ENCODE measurements at places on chromosomes 6 and 20.

DNA sequence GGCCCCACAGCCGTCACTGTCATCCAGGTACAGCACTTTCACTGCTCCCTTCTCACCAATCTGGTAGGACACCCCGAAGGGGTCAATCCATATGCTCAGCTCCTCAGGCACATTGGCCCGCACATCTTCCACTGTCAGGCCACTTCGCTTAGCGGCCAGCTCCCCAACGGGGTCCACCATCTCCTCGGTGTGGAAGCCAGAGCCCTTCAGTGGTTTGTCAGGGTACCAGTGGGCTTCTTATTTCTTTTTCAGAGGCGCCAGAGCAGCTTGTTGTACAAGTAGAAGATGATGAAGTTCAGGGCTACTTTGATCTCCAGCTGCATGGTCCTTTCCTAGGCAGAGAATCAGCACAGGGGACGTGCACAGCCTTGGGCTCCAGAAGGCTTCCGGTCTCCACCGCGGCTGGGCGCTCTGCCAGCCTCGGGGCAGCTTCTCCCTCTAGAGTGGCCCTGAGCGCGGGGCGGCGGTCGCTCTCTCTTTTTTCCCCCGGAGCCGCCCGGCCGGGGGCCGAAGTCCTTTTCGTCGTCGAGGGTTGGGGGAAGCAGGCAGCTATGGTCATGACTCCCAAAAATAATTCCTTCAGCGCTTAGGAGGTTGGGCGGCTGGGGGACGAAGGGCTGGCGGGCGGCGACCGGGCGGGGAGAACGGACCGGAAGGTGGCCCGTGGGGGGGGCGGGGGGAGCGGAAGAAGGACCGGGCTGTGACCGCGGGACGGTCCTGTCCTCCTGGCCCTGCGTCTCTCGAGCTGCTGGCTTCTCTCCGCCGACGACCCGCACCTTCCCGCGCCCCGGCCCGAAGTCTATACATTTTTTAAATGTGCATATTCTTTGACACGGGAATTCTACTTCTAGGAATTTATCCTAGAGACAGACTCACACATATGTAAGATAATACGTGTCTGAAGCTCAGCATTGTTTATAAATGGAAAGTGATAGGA lies 6.5 kb upstream of the ZSCAN9 start:
- no peak for DNase-seq

GRCh38 chr6:3328145-3328544 lies 69.4 kb downstream of the PSMG4 start:
- DNase-seq, result no peak

DNA sequence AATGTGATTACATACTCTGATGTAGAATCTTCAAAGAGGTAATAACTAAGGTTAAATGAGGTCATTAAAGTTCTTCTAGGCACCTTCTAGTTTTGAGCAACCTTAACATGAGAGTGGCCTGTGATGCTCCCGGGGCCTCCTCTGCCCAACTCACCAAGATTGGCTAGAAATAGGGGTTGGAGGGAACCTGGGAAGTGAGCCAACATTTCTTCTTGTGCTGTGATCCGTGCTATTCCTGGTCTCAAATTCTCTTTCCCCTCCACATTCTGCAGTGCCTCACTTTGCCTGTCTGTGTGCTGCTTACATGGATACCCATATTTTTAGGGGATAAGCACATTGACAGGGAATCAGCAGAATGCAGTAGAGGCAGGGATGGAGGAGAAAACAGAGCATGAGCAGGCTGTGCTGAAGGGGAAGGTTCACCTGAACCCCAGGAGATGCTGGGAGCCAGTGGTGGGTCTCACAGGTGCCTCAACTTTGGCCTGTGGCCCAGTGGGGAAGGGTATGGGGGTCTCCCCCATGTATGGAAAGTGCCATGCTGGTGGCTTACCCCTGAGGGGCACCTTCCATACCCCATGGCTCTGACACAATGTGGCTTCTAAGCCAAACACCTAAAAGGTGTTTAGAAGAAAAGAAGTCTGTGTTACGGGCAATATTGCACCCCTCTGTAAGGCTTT lies 164.7 kb upstream of the CHD6 start:
- DNase-seq, result no peak

DNA sequence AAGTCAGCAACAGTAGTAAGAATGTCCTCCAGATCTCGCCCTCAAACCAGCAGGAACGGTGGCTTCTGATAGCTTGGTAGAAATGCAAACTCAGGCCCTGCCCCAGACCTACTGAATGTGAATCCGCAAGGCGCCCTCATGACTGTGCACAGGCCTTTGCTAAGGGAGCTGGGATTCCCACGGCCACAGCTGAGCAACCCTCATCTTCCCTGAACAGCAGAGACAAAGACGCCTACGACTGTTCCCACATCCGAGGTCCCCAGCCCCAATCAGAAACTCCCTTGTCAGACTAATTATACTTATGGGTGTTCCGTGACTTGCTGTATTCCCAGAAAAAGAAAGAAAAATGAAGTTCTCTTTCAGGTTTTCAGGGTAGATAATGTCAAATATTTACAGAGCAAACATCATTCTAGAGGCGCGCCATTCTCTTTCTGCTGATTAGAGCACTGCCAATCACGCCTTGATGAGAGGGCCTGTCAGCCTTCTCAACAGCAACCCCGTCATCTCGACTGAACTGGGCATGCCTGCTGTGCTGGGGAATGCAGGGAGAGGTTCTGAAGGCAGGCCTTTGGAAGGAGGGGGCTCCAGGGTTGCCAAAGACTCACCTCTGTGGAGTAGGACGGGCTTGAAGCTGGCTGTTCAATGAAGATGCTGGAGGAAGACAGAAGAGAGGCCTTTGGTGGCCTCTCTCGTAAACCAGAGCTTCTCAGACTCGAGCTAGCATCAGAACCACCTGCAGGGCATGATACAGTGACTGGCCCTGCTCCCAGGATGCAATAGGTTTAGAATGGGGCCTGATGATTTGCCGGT lies 79.9 kb downstream of the ZNF217 start:
- no peak for DNase-seq

DNA sequence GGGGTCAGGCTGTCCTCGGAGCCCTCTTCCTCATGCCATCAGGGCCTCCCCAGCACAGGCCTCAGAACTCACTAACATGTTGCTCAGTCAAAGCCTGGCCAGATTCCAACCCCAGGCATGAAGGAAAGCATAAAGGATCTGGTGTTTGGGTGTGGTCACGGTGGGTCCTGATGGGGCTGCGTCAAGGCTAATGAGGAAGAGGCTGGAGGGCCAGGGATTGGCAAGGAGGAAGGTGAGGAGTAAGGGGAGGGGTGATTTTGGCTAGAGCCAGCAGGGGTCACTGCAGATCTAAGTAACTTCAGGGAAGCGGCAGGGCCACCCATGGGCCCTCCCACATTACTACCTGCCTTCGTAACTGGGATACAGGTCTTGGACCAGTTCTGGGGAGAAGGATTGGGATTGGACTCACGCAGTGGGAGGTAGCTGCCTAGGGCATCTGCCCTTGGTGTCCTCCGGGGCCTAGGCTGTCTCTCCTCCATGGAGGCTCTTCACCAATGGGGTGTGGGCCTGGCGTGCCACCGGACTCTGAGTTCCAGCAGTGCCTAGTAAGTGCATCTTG lies 36.2 kb upstream of the MRPS18A start:
- peak; percentile 8 for DNase-seq

DNA sequence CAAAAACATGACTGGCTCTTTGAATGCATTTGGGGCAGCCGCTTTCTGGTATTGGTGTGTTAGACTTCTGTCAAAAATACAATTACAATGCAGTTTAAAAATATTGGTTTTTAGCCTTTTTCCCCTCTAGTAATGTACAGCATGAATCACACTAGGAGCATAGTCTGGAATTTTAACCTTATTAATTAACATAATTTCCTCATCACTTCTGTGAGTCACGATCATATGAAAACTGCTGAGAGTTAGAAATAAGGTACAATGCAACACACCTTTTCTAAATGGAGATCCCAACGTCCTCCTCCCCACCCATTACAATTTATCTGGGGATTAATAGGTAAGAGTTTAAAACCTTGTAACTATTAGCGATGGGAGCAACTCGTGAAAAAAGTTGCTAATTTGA lies 297.1 kb upstream of the RIMS1 start:
- no peak for DNase-seq

DNA sequence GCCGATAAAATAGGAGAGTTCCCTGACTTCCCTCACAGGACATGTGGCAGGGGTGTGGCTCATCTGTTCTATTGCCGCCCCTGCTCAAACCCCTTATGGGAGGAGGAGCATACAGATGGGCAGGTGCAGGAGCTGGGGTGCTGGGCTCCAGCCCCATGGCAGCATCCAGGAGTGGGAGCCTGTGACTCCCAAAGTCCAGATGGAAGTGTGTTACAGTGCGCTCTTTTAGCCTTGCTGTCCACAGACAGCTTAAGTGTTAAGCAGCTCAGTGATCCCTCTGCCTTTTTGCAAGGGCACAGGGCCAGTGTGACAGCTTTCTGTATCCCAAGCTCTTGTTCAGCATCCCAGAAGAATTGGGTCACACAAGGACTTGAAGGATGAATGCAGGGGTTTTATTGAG lies 212.3 kb upstream of the MYLIP start:
- DNase-seq, result no peak

- DNase-seq, result no peak
These were observed 44.4 kb downstream of the COL9A1 start for GRCh38 chr6:70258483-70258882.

DNA sequence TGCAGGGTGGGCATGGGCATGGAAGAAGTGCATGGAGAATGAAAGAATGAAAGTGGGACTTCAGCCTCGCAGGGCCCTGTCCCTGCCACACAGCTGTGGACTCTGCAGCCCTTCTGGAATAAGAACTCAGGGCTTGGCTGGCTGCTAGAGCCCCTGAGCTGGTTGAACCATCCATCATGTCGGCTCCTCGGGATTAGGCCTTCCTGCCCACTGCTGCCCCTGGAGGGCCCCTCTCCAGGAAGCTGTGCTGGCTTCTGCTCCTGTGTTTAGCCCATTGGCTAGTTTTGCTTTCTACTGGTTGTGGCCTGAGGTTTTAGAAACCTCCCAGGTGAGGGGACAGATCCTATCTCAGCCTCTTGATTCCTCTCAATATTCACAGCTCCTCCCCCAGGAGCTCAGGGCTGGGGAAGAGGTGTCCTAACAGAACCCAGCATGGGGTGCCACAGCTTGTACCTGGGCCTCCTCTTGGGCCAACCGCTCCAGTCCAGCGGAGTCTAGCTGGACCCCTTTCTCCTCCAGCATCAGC lies 7.9 kb downstream of the AARS2 start:
- no peak for DNase-seq

- no peak for DNase-seq
These were observed 35.0 kb downstream of the BTBD9 start for GRCh38 chr6:38604700-38605099.

DNA sequence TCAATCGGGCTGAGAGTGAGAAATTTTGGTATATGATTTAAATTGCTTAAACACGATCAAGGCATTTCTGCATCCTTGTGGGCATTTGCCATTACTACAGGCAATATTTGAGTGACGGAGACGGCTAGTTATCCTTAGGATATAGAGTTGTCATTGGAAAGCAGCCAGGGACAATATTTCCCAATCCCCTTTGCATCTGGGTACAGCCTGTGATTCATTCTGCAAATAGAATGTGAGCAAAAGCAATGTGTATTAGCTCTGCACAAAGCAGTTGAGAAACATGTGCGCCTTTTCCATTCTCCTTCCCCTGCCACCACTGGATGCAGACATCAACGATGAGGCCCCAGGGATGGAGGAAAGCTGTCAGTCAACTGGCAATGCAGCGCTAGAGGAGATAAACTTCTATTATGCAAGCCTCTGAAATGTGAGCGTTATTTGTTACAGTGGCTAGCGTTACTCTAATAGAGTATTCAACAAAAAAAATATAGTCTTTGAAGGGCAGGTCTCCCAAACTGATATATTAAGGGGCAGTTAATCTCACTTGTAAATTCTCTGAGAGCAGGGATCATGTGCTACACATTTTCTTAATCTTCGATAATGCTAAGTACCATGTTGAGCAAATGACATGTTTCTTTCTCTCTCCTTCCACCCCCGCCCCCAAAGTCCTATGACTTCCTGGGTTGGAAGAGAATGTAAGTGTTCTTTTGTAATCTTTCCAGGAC lies 37.1 kb upstream of the NCOA3 start:
- no peak for DNase-seq

- no peak for DNase-seq
These were observed 324.7 kb downstream of the CD83 start for GRCh38 chr6:14442242-14442641.

DNA sequence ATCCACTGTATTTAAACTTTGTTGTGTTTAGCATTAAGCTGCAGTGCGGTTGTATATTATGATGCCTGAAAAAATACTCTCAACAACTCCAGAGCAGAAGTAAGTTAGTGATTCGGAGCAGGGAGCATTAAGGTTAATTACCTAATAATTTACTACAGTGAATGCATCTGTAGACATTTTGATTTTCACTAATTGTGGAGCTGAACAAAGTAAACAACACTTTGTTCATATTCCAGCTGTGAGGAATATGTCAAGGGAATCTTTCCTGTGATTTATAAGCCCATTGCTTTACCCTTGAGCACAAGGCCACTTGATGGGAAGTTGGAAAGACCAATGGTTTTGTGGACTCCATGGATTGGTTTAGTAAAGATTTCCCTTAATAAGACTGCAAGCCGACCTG lies 77.1 kb downstream of the CBLN4 start:
- no peak for DNase-seq

DNA sequence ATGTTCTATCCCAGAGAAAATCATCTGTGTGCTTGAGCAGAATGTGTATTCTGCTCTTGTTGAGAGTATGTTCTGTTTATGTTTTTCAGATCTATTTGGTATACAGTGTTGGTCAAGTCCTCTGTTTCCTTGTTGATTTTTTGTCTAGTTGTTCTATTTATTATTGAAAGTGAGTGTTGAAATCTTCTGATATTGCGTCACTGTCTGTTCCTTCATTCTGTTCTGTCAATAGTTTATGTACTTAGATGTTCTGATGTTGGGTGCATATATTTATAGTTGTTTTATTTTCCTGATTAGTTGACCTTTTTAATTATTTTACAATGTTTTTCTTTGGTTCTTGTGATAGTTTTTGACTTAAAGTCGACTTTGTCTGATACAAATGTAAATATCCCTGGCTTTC lies 458.7 kb upstream of the HSF2 start:
- no peak for DNase-seq

DNA sequence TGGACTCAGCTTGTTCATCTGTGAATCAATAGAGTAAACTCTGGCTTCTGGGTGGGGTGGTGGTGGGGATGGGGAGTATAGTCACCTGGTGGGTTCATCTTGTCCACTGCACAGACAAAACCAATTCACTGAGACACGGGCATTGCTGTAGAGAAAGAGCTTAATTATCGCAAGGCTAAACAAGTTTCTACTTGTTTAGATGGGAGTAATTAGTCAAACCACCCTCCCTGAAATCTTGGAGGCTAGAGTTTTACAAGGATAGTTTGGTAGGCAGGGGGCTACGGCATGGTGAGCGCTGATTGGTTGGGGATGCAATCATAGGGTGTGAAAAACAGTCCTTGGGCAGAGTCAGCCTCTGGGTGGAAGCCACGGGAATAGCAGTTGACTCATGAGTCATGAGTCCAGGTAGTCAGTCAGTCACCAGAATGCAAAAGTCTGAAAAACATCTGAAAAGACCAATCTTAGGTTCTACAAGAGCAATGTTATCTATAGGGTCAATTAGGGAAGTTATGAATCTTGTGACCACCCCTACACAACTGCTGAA lies 77.8 kb downstream of the STMND1 start:
- no peak for DNase-seq

GRCh38 chr6:137552146-137552545 lies 58.0 kb upstream of the OLIG3 start:
- no peak for DNase-seq

- no peak for DNase-seq
These were observed 152.4 kb downstream of the THBS2 start for GRCh38 chr6:169101036-169101805.
